Activated CD8-positive, alpha-beta memory T cell treated with anti-CD3 and anti-CD28 coated beads, Interleukin-2, amount 50 U/mL, for 48 hours (primary cell): ENCODE measurements at places on chromosomes 12 and 14.
A peak's percentile ranks its signal among the peaks of the same experiment; 100 is the strongest.

DNA sequence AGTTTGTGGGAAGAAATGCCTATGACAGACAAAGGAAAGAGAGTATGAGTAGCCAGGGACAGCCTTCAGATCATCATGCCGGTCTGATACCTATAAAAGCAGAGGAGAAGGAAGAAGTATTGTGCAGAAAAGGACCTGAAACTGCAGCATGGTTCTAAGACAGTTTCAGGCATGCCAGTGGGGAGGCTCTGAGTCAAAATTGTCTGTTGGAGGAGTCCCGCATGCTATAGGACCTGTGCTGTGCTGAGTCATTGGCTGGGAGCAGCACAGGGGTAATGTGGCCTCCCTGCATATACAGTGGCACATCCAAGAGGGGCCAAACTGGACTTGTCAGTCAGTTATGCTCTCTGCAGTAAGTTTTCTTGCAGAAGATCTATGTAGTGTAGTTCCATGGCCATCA, 40.7 kb downstream of the NEUROD4 start:
- peak; percentile 66 for DNase-seq

DNA sequence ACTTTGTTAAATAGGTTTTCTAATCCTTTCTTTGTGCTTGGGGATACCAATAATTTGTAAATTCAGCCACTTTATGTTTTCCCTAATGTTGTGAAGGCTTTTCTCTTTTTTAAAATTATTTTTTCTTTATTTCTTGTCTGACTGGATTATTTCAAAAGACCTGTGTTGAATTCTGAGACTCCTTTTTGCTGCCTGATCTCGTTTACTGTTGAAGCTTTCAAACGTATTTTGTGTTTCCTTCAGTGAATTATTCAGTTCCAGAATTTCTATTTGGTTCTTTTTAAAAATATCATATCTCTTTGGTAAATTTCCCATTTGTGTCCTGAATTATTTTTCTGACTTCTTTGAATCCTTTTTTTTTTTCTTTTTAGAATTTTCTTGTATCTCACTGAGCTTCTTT, 241.6 kb downstream of the LRIG3 start:
- DNase-seq: no peak

- no peak for DNase-seq
These were observed 20.0 kb downstream of the CRACR2A start for GRCh38 chr12:3732901-3733300.

DNA sequence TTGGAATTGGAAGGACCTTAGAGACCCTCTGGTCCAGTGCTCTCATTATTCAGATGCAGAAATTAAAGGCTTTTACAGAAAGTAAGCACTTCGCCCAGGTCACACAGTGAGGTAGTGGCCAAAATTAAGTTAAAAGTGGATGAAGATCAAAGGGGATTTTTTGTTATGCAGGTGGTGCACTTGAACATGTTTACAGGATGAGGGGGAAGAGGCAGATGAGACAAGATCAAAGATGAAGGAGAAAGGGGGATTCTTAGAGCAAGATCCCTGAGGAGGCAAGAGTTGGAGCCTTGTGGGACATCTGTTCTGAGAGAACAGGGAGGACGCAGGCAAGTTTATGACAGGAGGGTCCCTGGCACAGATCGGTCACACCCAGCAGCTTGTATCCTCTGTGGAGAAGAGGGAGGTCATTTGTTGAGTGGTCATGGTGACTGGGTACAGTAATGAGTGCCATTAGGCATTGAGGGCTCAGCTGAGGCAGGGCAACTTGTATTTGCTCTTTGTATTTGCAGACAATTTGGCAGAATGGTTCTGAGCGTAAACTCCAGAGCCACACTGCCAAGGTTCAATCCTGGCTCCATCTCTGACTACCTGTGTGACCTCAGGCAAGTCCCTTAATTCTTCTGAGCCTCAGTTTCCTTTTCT, 84.0 kb downstream of the BORCS5 start:
- no peak for DNase-seq

GRCh38 chr14:63952053-63952932, 99.5 kb downstream of the SYNE2 start:
- no peak for DNase-seq
